GM20000 (cell line): ENCODE measurements at places on chromosomes 16 and 17.

GRCh38 chr17:72381597-72382397, 261.0 kb downstream of the SOX9 start:
- no peak for DNase-seq

DNA sequence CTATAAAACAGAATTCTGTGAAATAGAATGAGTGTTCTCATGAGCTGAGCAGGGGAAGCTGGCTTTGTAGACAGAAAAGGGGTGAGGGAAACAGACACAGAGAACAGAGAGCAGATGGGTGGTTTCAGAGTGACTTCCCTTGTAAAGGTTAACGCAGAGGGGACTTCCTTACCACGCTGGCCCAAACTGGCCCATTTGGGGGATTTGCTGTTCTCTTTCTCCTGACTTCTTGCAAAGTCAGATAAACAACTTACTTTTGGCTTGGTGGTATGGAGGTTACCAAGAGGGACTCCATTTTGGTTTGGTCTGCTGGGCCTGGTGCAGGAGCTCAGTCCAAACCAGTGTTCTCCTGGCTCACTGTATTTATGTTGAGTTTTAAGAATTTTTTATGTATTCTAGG, 48.4 kb downstream of the SEC14L1 start:
- DNase-seq, result peak; percentile 64

DNA sequence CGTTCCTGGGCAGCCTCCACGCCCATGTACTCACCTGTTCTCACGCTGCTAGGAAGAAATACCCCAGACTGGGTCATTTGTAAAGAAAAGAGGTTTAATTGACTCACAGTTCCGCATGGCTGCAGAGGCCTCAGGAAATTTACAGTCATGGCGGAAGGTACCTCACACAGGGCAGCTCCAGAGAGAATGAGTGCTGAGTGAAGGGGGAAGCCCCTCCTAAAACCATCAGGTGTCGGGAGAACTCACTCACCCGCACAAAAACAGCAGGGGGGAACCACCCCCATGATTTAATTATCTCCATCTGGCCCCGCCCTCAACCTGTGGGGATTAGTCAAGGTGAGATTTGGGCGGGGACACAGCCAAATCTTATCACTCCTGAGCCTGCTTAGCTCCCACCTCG, 18.2 kb downstream of the RAB40C start:
- DNase-seq, result no peak

GRCh38 chr17:36094746-36095145, 4.8 kb upstream of the CCL3 start:
- DNase-seq, result no peak

- DNase-seq, result no peak
Observed at GRCh38 chr17:78343187-78343542, 16.7 kb downstream of the SOCS3 start.

DNA sequence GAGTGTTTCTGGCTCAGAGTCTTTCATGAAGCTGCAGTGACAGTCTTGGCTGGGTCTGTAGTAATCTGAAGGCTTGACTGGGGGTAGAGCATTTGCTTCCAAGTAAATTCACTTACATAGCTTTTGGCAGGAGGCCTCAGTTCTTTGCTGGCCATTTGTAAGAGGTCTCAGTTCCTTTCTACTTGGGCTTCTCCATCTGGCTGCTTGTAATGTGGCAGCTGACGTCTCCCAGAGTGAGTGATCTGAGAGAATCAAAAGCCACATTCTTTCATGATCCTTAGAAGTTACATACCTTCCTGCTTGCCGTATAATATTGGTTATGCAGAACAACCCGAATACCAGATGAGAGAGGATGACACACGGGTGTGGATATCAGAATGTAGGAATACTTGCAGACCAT, 39.8 kb downstream of the NF1 start:
- no peak for DNase-seq

GRCh38 chr17:47120521-47121095, 68.5 kb downstream of the CDC27 start:
- DNase-seq, result no peak

- no peak for DNase-seq
Observed at GRCh38 chr17:78529871-78530670, 47.1 kb downstream of the DNAH17 start.

DNA sequence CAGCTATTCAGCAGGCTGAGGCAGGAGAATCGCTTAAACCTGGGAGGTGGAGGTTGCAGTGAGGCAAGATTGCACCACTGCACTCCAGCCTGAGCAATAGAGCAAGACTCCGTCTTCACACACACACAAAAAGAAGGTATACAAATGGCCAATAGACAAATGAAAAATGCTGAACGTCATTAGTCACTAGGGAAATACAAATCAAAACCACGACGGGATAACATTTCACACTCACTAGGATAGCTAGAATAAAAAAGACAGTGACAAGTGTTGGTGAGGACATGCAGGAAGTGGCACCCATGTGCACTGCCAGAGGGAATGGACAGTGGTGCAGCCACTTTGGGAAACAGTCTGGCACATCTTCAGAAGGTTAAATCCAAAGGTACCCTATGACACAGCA, 172.9 kb downstream of the FTO start:
- no peak for DNase-seq

GRCh38 chr17:82277851-82278250, 4.4 kb upstream of the CSNK1D start:
- no peak for DNase-seq

DNA sequence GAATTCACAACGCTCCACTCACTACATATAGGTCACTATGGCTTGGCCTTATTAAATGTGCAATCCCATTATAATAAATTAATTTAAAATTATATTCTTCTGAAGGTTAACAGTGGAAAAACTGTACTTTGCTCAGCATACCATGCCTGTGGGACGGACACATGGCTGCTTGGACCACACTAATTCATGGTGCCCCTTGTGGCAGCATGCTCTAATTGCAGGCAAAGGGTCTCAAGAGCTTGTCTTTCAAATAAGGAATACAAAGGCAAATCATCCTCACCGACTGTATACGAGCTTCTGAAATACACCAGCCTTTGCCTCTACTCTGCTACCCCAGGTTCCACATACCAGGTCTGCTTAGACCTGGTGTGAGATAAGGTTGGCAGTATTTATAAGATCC, 11.7 kb downstream of the SMPD3 start:
- no peak for DNase-seq

GRCh38 chr17:74773871-74774286, 2.3 kb downstream of the NAT9 start:
- no peak for DNase-seq

GRCh38 chr16:14629612-14629918, 495 bp downstream of the PARN start:
- peak; percentile 23 for DNase-seq

- no peak for DNase-seq
Observed at GRCh38 chr16:50695017-50696000, 1.9 kb downstream of the NOD2 start.

GRCh38 chr17:15185625-15185991, 79.5 kb downstream of the PMP22 start:
- DNase-seq, result no peak

- no peak for DNase-seq
Observed at GRCh38 chr16:3961449-3961849, 80.9 kb upstream of the CREBBP start.

DNA sequence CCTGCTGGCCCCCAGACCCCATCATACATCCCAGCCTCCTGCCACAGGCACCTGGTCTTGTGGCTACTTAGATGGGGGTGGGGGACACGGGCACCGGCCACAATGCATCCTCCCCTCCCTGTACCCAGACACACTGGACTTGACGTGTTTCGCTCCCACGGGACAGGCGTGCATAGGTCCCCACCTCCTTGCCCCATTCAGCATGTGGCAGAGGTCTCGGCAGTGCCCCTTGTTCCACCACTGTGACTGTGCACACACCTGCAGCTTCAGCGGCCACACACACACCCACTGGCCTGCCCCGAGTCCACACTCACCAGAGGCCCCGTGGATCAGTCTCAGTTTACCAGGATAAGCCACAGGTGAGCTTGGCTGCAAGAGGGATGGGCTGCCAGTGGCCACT, 109.6 kb downstream of the ENGASE start:
- no peak for DNase-seq

- no peak for DNase-seq
Observed at GRCh38 chr16:19844945-19845641, 39.6 kb downstream of the GPRC5B start.

- DNase-seq, result no peak
Observed at GRCh38 chr16:24163935-24164334, 92.2 kb upstream of the CACNG3 start.

- DNase-seq, result no peak
Observed at GRCh38 chr16:9154567-9155410, 63.3 kb downstream of the HAPSTR1 start.

- DNase-seq, result no peak
Observed at GRCh38 chr17:33044771-33045170, 53.1 kb downstream of the SPACA3 start.

- no peak for DNase-seq
Observed at GRCh38 chr16:75062135-75062975, 54.2 kb downstream of the LDHD start.

DNA sequence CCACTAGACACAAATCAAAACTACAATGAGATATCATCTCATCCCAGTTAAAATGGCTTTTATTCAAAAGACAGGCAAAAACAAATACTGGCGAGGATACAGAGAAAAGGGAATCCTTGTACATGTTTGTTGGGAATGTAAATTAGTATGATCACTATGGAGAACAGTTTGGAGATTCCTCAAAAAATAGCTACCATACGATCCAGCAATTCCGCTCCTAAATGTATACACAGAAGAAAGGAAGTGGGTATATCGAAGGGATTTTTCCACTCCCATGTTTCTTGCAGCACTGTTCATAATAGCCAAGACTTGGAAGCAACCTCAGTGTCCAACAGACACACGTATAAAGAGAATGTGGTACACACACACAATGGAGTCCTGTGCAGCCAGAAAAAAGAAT, 35.3 kb downstream of the KATNIP start:
- DNase-seq, result no peak

DNA sequence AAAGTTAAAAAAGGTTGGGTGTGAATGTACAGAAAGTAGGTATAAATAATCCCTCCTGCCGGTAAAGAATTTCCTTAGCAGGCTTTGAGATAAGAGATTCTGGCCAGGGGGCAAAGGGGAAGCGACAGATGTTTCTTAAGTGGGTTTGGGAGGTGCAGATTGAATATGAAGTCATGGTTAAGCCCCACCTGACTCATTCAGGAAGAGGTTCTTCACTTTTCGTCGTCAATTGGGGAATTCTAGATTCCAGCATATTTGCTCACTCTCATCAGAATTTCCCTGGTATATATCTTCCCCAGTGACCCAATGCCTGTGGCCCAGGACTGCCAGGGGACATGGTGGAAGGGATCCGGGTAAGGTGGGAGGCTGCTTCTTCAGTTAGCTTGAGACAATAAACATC, 127.8 kb downstream of the CPPED1 start:
- no peak for DNase-seq

- DNase-seq, result peak; percentile 70
Observed at GRCh38 chr16:70576431-70577255, 53.0 kb downstream of the SF3B3 start.

DNA sequence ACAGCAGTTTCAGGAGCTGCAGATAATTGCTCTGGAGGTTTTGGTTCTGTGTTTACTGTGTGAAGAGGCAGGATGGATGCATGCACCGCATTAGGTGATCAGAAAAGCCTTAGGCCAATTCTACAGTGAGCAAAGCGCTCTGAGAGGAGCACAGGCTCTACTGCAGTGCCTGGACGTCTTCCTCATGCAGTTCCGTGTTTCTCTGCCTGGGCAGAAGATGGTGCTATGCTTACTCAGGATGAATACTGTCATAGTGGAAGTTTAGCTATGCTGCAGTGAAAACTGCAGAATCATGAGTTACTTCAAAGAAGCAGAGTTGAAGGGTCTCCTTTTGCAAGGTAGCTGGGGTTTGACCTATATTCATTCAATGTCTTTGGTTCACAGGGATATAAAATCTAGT, 1012.4 kb downstream of the KCNJ18 start:
- DNase-seq, result no peak

- DNase-seq, result no peak
Observed at GRCh38 chr16:70605283-70605657, 41.1 kb upstream of the IL34 start.

DNA sequence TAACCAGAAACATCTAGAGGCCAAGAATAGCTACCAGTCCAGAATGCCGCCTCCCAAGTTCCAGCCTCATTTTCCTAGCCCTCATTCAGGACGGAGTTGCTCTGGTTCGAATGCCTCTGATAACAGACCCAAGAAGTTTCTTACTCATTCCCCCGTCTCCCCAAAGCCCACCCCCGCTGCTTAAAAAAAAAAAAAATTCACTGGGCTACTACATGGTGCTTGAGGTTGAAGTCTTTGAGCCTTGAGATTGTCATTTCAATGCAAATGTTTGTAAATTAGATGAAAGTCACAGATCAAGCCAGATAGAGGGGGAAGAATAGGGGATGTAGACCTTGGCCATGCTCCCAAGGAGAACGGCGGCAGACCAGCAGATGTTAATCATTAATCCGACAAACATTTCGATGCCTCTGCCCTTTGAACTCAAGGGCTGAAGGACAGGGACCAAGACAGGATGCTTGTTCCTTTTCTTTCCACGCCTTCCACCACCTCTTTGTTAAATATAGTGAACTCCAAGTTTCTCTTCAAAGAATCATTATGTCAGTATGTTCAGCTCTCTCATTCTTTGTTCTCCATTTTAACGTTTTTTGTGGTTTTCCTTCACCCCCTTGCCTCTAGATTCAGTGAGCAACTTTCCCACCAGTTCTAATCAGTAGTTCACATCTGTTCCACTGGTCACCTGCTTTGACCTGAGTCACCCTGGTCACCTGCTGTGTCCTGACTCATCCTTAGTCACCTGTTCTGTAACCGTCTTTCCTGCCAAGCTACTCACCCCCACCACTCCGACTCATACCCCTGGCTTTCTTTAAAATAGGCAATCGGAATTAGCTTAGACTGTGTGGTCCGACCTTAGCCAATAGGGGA, 190.3 kb downstream of the CPPED1 start:
- DNase-seq, result no peak

DNA sequence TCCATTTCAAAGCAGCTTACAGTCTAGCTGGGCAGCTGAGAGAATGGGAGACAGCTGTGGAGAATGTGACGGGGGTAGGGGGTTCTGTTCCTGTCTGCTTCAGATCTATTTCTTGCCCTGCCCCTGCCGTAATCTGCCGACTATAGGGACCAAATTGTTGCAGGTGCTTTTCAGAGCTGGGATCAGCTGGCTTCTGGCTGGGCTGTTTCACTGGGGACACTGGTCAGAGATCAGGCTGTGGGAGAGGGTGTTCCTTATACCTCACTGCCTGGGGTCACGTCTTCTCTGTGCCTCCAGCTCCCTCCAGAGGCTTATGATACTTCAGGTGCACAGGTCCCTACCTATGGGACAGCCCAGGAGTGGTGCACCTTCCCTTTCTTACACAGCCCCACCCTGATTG, 514.9 kb upstream of the GOT2 start:
- DNase-seq, result no peak
